ENCODE measurements at places on chromosomes 4 and X. TPM values are rescaled to one million over a fixed set of nuclear protein-coding genes. Genes with fewer than 3 reads are reported as not detected.

Gene CYLC1
- polyA plus RNA-seq = not detected

Gene CWH43
- polyA plus RNA-seq = not detected

Gene PNMA6F
- 8.9 TPM for polyA plus RNA-seq

Gene NEIL3
- polyA plus RNA-seq = 2.5 TPM

Gene FGF13
- polyA plus RNA-seq = 143 TPM
